ENCODE measurements at places on chromosomes 6 and 20. TPM values are rescaled to one million over a fixed set of nuclear protein-coding genes. Genes with fewer than 3 reads are reported as not detected.
A peak's percentile ranks its signal among the peaks of the same experiment; 100 is the strongest.

DNA sequence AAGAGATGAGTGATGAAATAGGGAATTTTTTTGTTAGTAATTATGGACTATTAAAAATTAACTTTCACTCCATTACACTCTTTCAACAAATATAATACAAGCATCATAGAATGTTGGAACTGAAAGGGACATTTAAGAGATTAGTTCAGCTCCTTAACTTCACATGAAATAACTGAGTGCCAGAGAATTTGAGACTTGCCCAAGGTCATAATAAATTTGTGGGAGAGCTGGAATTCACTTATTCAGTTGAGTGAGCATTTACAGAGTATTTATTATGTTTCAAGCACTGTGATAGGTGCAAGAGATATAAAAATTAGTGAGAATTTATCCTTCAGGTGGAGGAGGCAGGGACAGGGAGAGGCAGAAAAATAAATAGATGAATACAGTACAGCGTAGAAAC is 154.6 kb downstream of the KCNQ5 start:
- H3K4me3 ChIP-seq, result no peak overlapping the region
- H3K36me3 ChIP-seq, result no peaks in the 10 kb centered on the region
- DNase-seq, result no peak
- H3K4me1 ChIP-seq, result peaks cover 5% of the 10 kb centered on the region
- H3K27me3 ChIP-seq, result no peaks in the 10 kb centered on the region

Gene TUBB2B
- not detected for total RNA-seq

Gene CABLES2
- total RNA-seq, result 6.6 TPM

- no peak for DNase-seq
- H3K27ac ChIP-seq, result no peak overlapping the region
- no peaks in the 10 kb centered on the region for H3K4me1 ChIP-seq
- H3K36me3 ChIP-seq, result no peaks in the 10 kb centered on the region
- no peak overlapping the region for H3K4me3 ChIP-seq
These were observed 134.0 kb downstream of the SCML4 start for GRCh38 chr6:107689951-107690642.

DNA sequence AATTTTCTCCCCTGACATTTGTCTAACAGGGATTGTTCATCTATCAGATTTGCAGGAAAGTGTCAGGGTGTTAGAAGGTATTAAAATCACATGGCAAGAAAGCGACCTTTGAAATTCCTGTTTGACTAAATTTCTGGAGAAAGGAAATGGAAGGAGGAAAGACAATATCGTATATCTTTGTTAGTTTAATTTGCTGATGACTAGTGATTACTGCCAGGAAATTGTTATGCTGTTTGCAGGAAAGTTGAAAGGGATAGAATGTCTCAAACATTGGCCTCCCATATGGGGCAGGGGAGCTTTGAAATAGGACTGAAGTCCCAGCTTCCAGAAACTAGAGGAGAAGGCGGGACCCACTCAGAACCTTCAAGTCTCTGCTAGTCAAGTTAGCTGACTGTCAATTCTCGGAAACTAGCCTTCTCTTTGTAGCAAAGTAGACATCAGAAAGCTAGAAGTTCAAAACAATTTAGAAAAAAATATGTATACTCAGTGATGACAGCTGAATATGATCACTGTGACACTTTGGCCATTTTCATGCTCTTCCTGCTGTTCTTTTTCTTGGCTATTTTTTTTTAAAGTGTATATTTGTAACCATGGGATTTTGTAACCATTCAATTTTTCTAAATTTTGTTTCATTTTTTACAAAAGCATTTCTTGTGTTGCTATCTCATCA is 53.4 kb upstream of the RALGAPA2 start:
- H3K36me3 ChIP-seq, result no peaks in the 10 kb centered on the region
- peaks cover 19% of the 10 kb centered on the region for H3K27me3 ChIP-seq
- no peak overlapping the region for H3K4me3 ChIP-seq
- H3K4me1 ChIP-seq, result peaks cover 3% of the 10 kb centered on the region

- no peaks in the 10 kb centered on the region for H3K4me1 ChIP-seq
- H3K27me3 ChIP-seq, result peaks cover 7% of the 10 kb centered on the region
- DNase-seq, result no peak
- no peak overlapping the region for H3K27ac ChIP-seq
These were observed 7.6 kb downstream of the SPATS1 start for GRCh38 chr6:44349904-44350649.

Gene AHI1
- 21.0 TPM for total RNA-seq

DNA sequence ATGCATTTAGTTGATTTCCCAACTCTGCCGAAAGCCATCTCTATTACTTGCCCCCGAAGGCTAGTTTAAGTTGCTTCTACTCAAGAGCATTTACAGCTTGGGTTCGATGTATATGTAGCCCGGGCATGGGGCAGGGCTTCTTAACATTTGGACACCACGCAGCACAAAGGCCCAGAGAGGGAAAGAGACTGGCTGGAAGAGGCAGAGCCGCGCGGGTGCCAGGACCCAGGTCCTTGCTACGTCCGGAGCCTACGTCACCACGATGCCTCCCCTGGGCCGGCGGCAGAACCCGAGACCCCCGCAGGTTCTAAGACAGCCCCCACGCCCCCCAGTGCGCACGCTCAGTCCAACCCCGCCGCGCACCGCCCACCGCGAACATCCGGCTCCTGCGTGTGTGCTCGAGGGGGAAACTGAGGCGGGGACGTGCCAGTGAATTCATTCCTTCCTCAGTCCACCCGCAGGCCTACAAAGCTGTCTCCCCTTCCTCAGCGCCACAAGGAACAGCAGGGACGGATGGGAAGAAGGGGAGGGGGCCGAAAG is 367 bp upstream of the PCIF1 start:
- peak overlapping the region; percentile 96 for H3K27ac ChIP-seq
- peaks cover 35% of the 10 kb centered on the region for H3K36me3 ChIP-seq
- peaks cover 29% of the 10 kb centered on the region for H3K4me1 ChIP-seq
- no peak for DNase-seq
- peak overlapping the region; percentile 97 for H3K4me3 ChIP-seq

- H3K27me3 ChIP-seq, result peaks cover 5% of the 10 kb centered on the region
- no peak overlapping the region for H3K4me3 ChIP-seq
These were observed 57.4 kb downstream of the SRC start for GRCh38 chr20:37403107-37404033.

GRCh38 chr20:32445539-32446273 is 87.6 kb downstream of the ASXL1 start:
- peaks cover 35% of the 10 kb centered on the region for H3K36me3 ChIP-seq
- no peak overlapping the region for H3K4me3 ChIP-seq
- no peak overlapping the region for H3K27ac ChIP-seq
- DNase-seq, result no peak
- H3K27me3 ChIP-seq, result no peaks in the 10 kb centered on the region

All from activated B cell treated with CpG ODN at 0.5 μM for 24 hours (primary cell).